MCF 10A (cell line): ENCODE measurements at places on chromosomes 11 and 22. TPM values are rescaled to one million over a fixed set of nuclear protein-coding genes. Genes with fewer than 3 reads are reported as not detected.

OR8G5 gene
- total RNA-seq, result not detected in 2 replicates

MYO7A gene
- total RNA-seq, result 0.26 and 0.27 TPM in 2 replicates

OR8D1 gene
- total RNA-seq, result not detected in 2 replicates

CRYBB1 gene
- total RNA-seq, result not detected in 2 replicates

ADAMTS15 gene
- 0.54 and 0.70 TPM in 2 replicates for total RNA-seq

APOA1 gene
- not detected in 2 replicates for total RNA-seq

SERHL2 gene
- 0.75 TPM in 1 of 2 replicates, not detected in the other for total RNA-seq

RAC2 gene
- total RNA-seq, result 42.4 and 52.6 TPM in 2 replicates

CCDC73 gene
- total RNA-seq, result 0.09 and 0.17 TPM in 2 replicates

OOSP4B gene
- not detected in 2 replicates for total RNA-seq
